ENCODE measurements at places on chromosomes 11 and 22.

DNA sequence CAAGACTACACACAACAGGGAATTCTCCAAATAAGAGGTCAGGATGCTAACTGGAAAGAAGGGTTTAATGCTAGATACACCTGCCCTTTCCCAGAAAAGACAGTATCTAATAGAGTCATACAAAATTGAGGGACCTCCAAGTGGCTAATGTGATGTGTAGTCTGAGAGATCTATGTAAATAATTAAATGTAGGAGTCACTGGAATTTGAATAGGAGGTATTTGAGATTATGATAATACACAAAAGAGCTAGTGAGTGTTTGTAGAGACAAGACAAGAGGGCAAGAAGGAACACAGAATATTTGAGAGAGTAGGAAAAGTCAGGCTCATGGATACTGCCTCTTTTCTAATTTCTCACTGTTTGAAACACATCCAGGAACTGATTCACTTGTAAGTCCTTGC, 15.5 kb upstream of the INSC start:
- no peak for DNase-seq

- DNase-seq, result no peak
Observed at GRCh38 chr11:119673759-119674336, 55.2 kb downstream of the NECTIN1 start.

DNA sequence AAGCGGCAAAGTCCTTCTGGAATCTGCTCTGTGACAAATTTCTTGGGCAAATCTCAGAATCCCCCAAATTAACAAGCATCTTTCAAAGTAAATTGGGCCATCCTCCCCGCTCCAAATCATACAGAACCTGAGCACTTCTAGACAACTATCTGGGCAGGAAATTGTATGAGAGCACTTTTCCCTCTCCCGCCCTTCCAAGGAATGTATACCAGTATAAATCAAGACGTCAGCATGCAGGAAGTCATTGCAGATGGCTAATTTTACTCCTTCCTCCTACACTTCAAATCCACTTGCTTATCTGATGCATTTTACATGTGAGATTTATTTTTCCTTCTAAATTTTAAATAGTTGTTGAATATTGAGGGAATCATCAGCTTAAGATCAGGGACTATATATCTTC, 52.1 kb downstream of the NTM start:
- DNase-seq, result no peak

GRCh38 chr11:7648264-7648663, 25.0 kb downstream of the CYB5R2 start:
- DNase-seq, result no peak

DNA sequence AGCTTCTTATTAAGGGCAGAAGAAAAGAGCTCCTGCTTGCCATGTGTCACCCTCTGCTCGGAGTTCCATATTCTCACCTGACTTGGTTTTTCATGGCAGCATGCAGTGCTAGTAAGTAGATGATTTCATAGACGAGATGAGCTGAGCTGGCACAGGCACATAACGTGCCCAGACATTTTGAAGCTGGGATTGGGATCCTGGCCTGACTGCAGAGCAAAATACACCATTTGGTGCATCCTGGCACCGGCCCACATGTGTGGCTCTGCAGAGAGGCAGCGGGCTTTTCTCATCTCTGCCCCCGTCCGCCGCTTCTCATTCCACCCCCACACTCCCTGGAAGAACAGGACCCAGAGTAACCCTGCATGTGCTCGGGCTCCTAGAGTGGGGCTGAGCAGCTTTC, 24.8 kb downstream of the FAM118A start:
- DNase-seq, result no peak

DNA sequence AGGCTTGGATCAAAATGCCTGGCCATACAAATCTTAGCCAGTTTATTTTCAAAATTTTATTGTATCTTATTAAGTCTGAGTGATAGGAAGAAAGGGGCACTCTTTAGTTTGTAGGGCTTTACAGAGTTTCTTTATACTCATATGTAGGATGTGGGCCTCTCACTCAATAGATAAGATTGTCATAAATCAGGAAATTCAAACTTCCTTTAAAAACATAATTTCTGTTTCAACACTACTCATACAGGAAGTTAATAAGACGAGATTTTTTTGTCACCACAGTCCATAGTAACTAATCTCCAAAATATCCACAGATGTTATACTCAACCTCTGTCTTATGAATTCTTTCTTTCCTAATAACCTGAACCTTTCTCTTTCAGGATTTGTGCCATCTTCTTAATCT, 13.3 kb upstream of the OR56B4 start:
- no peak for DNase-seq

DNA sequence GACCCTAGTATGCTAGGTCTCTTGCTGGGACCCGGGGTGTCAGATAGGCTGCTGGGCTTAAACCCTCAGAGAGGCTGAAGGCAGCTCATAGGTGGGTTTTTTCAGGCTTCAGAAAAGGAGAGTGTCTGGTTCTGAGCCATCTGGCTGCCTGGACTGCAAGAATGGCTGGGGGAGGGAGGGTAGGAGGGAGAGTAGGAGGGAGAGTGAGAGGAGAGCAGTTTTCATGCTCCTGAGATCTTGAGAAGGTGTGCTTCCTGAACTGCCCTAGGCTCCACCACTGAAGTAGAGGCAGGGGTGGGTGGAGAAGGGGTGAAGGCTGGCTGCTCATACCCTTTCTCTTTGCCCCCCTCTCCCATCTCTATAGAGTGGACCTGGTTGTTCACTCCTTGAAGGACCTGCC, 4.6 kb downstream of the HMBS start:
- DNase-seq, result no peak

DNA sequence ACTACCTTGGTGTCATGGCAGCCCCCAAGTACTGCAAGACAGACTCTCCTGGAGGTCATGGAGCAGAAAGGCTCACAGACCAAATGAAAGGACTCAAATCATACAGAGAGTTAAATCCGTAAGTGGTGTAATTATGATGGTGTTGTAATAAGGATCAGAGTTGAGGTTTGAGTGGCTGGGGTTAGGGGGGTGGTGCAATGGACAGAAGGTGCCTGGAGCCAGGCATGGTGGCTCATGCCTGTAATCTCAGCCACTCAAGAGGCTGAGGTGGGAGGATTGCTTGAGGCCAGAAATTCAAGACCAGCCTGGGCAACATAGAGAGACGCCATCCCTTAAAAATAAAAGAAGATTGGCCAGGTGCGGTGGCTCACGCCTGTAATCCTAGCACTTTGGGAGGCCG, 18.7 kb downstream of the ART5 start:
- no peak for DNase-seq

DNA sequence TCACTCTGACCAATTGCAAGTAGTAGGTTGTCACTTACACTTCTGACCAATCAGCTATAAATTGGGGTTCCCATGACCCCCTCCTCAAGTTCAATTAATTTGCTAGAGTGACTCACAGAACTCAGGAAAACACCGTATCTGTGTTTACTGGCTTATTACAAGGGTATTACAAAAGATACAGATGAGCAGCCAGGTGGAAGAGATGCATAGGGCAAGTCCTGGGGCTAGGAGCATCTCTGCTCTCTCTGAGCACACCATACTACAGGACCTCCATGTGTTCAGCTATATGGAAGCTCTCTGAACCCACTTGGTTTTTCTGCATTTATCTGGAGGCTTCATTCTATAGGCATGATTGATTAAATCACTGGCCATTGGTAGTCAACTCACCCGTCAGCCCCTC, 11.3 kb upstream of the GRK3 start:
- DNase-seq, result no peak

- DNase-seq, result peak; percentile 25
Observed at GRCh38 chr22:24503137-24503842, 8.2 kb downstream of the UPB1 start.

DNA sequence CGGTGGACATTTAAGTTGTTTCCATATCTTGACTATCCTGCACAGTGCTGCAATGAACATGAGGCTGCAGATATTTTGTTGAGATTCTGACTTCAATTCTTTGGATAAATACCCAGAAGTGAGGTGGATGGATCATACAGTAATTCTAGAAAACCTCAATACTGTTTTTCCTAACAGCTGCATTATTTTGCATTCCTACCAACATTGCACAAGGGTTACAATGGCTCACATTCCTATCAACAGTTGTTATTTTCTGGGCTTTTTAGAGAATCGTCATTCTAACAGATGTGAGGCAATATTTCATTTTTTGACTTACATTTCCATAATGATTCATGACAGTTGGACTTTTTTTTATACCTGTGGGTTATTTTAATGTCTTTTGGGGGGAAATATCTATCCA, 716.9 kb upstream of the ANO3 start:
- no peak for DNase-seq

- no peak for DNase-seq
Observed at GRCh38 chr11:97123237-97123636, 733.4 kb downstream of the JRKL start.

DNA sequence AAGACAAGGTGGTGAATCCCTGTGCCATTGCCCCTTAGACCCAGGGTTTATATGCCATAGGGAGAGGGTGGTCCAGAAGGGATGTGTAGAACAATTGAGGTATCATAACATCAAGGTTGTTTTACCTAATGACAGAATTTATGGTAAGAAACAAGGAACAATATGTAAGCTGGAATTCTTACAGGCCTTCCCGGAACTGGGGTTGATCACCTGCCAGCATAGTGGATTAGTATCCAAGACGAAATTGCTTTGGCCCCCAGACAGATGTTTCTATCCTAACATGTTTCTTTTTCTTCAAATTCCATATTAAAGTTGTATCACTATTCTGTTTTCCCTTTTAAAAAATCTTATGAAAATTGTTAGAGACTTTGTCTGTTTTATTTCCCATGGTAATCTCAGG, 343.8 kb upstream of the ANO3 start:
- DNase-seq, result no peak

- no peak for DNase-seq
Observed at GRCh38 chr22:17407643-17408042, 38.4 kb downstream of the CECR2 start.

- DNase-seq, result no peak
Observed at GRCh38 chr22:31233001-31233400, 20.9 kb downstream of the LIMK2 start.

GRCh38 chr22:48101704-48102103, 1339.3 kb downstream of the TBC1D22A start:
- no peak for DNase-seq

DNA sequence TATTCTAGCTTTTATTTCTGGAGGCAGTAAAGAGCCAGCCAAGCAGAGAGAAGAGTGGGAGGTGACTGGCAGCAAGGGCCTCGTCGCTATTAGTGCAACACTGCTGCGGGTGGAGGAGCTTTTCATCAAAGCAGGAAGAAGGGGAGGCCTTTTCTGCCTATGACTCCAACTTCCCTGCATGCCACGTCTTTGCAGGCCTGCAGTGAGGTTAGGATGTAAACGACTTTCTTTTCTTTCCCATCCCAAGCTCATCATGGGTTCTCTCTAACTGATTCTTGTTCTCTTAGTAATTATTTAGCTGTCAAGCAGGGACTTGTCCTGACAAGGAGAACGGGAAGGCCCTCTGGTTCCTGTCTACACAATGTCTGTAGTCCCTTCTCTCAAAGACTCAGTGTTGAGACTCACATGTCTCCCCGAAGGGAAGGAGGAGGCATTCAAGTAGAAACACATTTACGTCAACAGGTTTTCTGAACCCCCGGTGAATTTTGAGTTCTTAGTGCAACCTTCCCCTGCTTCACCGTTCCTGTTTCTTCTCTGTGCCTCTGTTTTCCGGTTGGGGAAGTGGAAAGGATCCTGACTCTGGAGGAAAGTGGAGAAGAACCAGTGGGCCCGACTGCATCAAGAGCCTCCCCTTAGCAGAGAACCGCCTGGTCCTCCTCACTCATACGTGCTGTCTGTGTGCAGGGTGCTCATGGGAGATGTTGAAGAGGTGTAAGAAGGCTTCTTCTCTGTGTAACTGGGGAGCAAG, 56.9 kb downstream of the PACS1 start:
- peak; percentile 55 for DNase-seq

GRCh38 chr11:76162336-76163288, 43.7 kb downstream of the WNT11 start:
- DNase-seq, result no peak

GRCh38 chr22:28798810-28799605, 1.4 kb downstream of the XBP1 start:
- peak; percentile 21 for DNase-seq

- DNase-seq, result no peak
Observed at GRCh38 chr11:104700609-104701008, 197.7 kb downstream of the CASP12 start.

DNA sequence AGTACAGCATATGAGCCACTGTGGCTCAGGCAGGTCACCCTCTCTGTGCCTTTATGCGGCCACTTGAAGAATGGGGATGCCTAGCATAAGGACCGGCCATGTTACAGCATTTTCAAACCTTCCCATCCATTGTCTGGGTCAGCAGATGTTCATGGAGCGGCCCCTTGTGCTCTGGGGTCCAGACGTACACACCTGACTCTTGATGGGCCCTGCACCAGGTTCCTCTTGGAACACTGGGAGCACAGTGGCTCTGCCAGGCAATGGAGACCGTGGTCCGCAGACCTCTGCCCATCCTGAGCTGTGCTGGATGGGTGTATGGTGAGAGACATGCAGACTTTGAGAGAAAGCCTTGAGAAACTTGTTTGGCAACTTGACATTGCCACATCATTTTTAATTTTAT, 9.8 kb downstream of the PRDM11 start:
- DNase-seq, result no peak

- DNase-seq, result no peak
Observed at GRCh38 chr11:117281159-117281558, 10.0 kb upstream of the BACE1-AS start.

- no peak for DNase-seq
Observed at GRCh38 chr11:118442301-118442700, 6.0 kb downstream of the KMT2A start.

GRCh38 chr22:19523240-19524169, 705 bp downstream of the CLDN5 start:
- no peak for DNase-seq

GRCh38 chr11:71207563-71207962, 44.8 kb downstream of the SHANK2 start:
- no peak for DNase-seq
